ENCODE measurements at places on chromosomes 7 and 10.
A peak's percentile ranks its signal among the peaks of the same experiment; 100 is the strongest.

DNA sequence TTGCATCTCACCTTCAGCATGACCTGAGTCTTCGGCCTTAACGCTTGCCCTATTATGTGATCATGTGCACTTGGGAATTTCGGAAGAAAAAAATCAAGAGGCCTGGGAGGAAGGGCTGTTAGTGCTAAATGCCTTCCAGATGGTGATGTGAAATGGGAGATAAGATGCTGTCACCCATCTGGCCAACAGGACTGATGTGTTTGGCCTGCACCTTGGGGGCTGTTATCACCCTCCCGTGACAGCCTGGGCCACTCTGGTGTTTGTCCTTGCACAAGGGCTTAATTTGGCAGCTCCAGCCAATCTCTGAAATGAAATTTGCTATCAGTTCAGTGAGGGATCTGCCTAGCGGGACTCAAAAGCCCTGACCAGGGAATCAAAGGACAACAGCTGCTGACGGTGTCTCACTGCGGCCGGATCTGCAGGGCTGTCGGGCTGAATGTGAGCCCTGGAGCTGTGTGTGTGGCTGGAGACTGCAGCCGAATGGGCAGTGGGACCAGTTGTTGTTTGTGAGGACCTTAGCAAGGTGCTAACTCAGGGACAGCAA, 131.4 kb upstream of the BTBD16 start:
- DNase-seq: no peak

DNA sequence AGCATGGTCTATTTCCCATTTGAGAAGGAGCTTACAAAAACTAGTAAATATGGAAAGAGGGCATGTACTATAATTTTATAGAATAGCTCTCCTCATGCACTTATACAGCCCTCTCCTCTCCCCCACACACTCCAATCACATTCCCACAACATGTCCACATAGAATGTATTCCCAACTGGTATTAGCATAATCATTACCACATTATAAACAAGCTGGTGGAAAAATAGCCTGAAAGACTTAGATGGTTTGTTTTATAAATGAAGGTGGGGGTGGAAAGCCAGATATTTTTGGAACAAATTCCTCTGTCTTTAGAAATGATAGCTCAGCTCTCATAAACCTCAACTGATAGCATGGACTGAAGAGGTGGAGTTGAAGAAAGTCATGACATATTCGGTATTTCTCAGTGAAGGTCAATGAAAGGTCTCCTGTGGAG, 410.1 kb downstream of the SUGCT start:
- no peak for DNase-seq

DNA sequence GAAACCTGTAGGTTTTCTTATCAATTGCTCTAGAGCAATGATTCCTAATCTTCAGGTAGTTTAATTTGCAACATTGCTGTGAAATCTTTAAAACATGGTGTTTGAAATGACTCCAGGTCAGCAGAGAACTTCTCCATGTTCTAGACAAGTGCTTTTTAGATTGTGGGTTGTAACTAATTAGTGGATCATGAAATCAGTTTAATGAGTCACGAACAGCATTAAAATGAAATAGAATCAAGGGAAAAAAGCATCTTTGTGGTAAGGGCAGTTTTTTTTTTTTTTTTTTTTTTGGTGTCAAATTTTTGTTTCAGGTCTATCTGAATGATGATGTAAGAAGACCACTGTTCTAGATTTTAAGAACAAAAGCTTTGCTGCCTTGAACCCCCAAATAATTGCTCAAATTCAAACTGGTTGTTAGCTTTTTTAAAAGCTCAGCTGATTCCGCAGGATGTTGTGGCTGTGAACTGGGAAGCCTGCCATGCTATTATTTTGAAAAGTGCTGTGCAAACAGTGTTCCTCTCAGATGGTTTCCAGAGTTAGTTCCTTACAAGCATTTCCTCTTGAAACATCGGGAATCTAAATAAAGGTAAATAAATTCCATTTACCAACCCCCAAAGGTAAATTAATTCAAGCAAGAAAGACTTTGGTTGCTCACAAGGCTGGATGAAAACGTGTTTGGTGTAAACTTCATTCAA, 13.1 kb upstream of the PDK4 start:
- DNase-seq: peak; percentile 77

DNA sequence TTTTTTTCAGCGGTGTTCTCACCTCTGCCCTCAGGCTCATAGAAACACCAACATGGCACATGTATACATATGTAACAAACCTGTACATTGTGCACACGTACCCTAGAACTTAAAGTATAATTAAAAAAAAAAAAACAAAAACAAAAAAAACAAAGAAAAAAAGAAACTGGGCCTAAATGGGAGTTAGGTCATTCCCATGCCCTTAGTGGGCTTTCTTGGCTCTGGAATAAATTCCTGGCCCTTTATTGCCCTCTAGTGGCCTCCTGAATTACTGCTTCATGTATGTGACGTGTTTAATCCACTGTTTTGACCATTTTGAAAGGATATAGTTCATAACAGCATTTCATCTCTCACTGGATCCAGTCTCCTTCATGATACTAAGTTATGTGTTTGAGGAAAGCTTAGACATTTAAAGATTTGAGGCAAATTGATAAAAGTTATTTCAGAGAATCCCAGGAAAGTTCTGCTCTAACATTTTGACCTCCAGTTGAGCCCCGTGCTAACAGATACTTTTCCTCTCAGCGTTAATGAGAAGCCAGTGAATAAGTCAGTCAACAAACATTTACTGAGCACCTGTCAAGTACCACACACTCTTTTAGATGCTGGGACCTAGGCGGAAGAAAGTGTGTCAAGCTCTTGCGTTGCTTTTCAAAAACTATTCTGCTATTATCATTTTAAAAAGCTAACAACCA, 54.7 kb upstream of the SYPL1 start:
- no peak for DNase-seq

- DNase-seq: no peak
Measured at GRCh38 chr10:119480667-119481066, 61.9 kb downstream of the RGS10 start.

Data from pancreas (tissue), 10 donors.